ENCODE measurements at places on chromosomes 3 and 15.

GRCh38 chr3:8665407-8665896 lies 20.9 kb upstream of the SSUH2 start:
- no peak overlapping the region for H3K4me3 ChIP-seq
- H3K4me1 ChIP-seq = no peaks in the 10 kb centered on the region
- peaks cover 13% of the 10 kb centered on the region for H3K27me3 ChIP-seq

DNA sequence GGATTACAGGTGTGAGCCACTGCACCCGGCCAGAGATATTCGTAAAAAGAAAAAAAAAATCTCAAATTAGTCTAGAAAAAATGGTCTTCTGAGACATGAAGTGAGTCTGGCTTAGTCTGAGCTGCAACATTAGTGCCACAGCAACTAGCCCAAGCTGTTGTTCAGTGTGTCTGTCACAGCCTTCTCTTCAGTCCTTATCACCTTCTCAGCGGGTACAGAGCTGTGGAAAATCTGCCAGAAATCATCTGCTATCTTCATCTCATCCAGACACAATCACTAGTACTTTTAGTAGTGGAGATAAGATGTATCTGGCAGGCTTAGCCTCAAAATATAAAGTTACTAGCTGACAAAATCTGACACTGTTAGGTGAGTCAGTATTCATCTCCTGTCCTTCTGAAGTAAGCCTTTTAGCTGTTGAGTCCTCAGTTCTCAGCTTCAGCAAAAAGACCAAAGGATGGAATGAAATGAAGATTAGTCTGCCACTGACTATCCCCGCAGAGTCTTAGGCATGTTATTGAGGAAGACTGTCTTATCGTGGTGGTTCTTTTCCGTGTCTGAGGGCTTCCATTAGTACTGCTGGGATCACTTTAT lies 120.5 kb upstream of the CGNL1 start:
- H3K4me1 ChIP-seq = no peaks in the 10 kb centered on the region
- H3K4me3 ChIP-seq = no peak overlapping the region
- peaks cover 13% of the 10 kb centered on the region for H3K36me3 ChIP-seq

GRCh38 chr3:66276705-66277274 lies 56.0 kb downstream of the SLC25A26 start:
- no peak overlapping the region for H3K27ac ChIP-seq
- no peak overlapping the region for H3K4me3 ChIP-seq
- DNase-seq = peak; percentile 75

DNA sequence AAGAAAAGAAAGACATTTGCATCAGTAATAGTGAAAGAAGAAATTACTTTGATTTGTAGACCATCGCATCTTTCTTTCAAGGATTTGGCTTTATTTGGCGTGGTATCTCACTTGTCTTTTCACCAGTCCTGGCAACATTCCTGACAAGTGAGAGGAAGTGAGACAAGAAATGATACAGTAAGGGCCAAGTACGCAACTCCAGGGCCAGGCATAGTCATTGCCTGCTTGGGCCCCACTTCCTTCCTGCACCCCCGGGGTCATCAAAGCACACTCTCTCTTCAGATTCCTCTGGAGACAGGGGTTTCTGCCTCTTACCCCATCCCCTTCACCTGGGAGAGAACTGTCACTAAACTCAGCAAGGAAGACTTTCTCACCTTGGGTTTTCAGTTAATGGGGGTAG lies 55.1 kb downstream of the CD47 start:
- no peak for DNase-seq
- H3K27ac ChIP-seq = no peak overlapping the region
- peaks cover 57% of the 10 kb centered on the region for H3K36me3 ChIP-seq
- H3K4me3 ChIP-seq = no peak overlapping the region

GRCh38 chr3:190130037-190130436 lies 9.3 kb upstream of the P3H2 start:
- no peaks in the 10 kb centered on the region for H3K27me3 ChIP-seq
- H3K27ac ChIP-seq = no peak overlapping the region
- no peak for DNase-seq
- no peaks in the 10 kb centered on the region for H3K36me3 ChIP-seq

- peak overlapping the region; percentile 73 for H3K27ac ChIP-seq
- peaks cover 8% of the 10 kb centered on the region for H3K36me3 ChIP-seq
- H3K4me3 ChIP-seq = no peak overlapping the region
- no peaks in the 10 kb centered on the region for H3K27me3 ChIP-seq
- DNase-seq = no peak
Measured at GRCh38 chr3:172614340-172615274, 91.4 kb upstream of the TNFSF10 start.

DNA sequence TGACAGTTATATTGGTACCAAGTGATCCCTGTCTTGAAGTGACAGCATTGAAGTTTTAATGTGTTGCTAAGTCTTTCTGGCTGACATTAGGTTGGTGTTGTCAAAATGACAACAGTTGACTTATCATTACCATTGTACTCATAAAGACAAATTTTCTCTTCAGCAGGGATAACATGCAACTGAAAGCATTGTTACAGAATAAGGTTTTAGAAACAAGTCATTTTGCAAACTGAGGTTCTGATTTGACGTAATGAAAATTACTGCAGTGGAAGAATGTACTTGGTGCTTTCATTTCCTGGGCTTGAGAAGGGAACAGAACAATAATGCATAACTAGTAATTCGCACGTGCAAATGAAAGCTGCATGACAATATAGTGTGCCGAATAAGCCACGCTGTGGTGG lies 75.1 kb downstream of the MOBP start:
- DNase-seq = no peak
- H3K27ac ChIP-seq = no peak overlapping the region
- H3K27me3 ChIP-seq = peaks cover 16% of the 10 kb centered on the region
- no peak overlapping the region for H3K4me3 ChIP-seq

DNA sequence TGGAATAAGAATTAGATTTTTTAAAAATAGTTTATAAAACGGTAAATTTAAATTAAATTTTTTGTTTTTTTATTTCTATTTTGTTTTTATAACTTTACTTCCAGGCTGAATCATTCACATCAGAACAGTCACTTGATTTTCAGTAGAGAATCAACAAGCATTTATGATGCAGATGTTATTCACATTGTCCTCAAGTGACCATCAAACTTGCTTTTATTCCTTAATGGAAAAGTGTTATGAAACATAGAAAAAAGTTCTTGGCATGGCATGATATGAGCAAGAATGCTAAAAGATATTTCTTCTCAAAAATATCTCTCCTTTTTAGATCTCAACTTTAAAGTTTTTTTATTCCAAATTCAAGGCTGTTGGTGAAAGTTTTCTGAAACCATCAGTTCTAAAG lies 70.9 kb upstream of the TGFBR2 start:
- no peak for DNase-seq
- H3K27ac ChIP-seq = no peak overlapping the region
- H3K4me1 ChIP-seq = peaks cover 2% of the 10 kb centered on the region
- H3K27me3 ChIP-seq = no peaks in the 10 kb centered on the region

- H3K36me3 ChIP-seq = peaks cover 42% of the 10 kb centered on the region
- H3K27ac ChIP-seq = peak overlapping the region; percentile 82
- H3K27me3 ChIP-seq = no peaks in the 10 kb centered on the region
- H3K4me1 ChIP-seq = peaks cover 94% of the 10 kb centered on the region
Measured at GRCh38 chr3:32420126-32421038, 28.7 kb downstream of the CMTM7 start.

DNA sequence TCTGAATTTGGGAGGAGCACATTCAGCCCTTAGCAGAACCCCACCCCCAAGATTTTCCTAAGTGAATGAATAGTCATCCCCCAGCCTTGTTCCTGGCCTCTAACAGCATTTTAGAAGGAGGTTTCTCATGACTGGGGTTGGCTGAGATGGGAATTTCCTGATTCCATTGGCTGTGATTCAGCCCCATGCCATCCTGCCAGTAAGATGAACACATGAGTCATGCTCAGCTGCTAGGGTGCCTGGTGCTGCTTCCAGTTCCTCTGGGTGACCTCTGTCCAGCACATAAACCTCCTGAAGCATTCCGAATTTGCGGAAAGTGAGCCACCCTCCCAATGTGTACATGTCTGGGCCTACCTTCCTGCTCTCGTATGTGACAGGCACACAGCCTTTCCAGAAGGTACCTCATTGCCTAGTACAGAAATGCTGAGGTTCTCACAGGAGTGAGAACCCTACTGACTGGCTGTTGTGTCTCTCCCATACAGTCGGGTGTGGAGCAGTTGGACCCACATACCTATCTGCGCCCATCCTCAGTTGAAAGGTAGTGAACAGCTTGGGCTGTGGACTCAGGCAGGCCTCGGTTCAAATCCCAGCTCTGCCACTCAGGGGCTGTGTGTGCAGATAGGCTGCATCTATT lies 91.7 kb downstream of the APBA2 start:
- peaks cover 14% of the 10 kb centered on the region for H3K4me1 ChIP-seq
- DNase-seq = no peak
- no peaks in the 10 kb centered on the region for H3K36me3 ChIP-seq
- no peak overlapping the region for H3K4me3 ChIP-seq
- no peaks in the 10 kb centered on the region for H3K27me3 ChIP-seq
- no peak overlapping the region for H3K27ac ChIP-seq

GRCh38 chr15:92634060-92634459 lies 21.5 kb downstream of the FAM174B start:
- no peak overlapping the region for H3K4me3 ChIP-seq
- no peak overlapping the region for H3K27ac ChIP-seq
- H3K27me3 ChIP-seq = no peaks in the 10 kb centered on the region
- H3K4me1 ChIP-seq = peaks cover 7% of the 10 kb centered on the region
- no peaks in the 10 kb centered on the region for H3K36me3 ChIP-seq

- H3K4me1 ChIP-seq = peaks cover 39% of the 10 kb centered on the region
- DNase-seq = no peak
- peaks cover 57% of the 10 kb centered on the region for H3K36me3 ChIP-seq
- no peak overlapping the region for H3K4me3 ChIP-seq
Measured at GRCh38 chr15:48794697-48795134, 16.2 kb downstream of the CEP152 start.

DNA sequence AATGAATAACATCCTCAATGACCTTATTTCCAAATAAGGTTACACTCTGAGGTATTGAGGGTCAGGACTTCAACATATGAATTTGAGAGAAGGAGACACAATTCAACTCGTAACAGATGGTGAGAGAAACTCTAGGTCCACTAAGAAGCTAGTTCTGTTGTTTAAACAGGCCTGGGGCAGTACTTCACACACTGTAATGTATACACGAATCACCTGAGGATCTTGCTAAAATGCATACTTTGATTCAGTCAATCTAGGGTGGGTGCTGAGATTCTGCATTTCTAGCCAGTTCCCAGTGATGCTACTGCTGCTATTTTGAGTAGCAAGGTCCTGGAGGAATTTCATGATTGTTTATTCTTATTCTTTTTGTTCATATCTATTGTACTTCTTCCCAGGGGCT lies 186.8 kb downstream of the SATB1 start:
- no peaks in the 10 kb centered on the region for H3K4me1 ChIP-seq
- DNase-seq = no peak
- H3K27ac ChIP-seq = no peak overlapping the region
- no peak overlapping the region for H3K4me3 ChIP-seq
- peaks cover 7% of the 10 kb centered on the region for H3K27me3 ChIP-seq

DNA sequence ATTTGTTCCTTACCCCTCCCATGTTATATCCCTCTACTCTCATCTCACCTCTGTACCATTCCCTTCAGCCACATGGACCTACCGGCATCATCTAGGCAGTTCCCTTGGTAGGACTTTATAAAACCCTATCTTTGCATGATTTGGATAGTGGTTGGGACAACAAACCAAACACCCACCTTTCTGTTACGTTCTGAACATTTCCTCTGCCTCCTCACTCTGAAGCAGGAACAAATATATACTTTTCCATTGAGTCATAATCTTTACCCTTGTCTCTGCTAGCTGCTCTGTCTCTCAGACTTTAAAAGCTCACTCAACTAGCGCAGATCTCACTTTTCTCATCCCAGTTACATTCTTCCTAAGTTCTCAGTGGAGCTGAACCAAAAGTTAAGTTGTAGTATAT lies 17.8 kb downstream of the UBXN7 start:
- peaks cover 6% of the 10 kb centered on the region for H3K36me3 ChIP-seq
- DNase-seq = no peak
- no peak overlapping the region for H3K27ac ChIP-seq
- H3K4me3 ChIP-seq = no peak overlapping the region
- peaks cover 9% of the 10 kb centered on the region for H3K4me1 ChIP-seq

- DNase-seq = no peak
- no peak overlapping the region for H3K4me3 ChIP-seq
- no peaks in the 10 kb centered on the region for H3K36me3 ChIP-seq
- H3K27ac ChIP-seq = no peak overlapping the region
- H3K27me3 ChIP-seq = no peaks in the 10 kb centered on the region
- no peaks in the 10 kb centered on the region for H3K4me1 ChIP-seq
Measured at GRCh38 chr3:18591120-18591519, 166.0 kb upstream of the SATB1 start.

DNA sequence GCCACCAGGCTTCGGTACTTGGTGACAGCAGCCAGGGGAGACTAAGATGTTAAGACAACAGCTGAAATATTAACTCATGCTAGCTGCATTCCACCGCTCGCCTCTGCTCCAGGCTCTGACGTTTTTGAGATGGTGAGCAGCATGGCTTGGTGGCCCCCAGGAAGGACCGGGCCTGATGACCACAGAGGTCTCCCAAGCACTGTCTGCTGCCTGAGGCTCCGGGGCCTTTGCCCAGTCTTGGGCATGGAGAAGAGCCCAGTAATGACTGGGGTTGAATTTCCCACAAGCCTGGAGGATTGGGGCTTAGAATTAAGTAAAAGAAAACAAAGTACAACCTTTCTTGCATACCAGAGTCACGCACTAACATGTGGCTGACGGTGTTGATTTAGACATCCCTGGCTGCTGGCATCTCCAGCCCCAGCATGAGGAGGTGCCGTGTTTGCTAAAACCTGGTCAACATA lies 243.6 kb upstream of the LYSMD4 start:
- H3K4me3 ChIP-seq = no peak overlapping the region
- no peaks in the 10 kb centered on the region for H3K4me1 ChIP-seq
- no peak for DNase-seq
- no peak overlapping the region for H3K27ac ChIP-seq
- H3K27me3 ChIP-seq = no peaks in the 10 kb centered on the region
- H3K36me3 ChIP-seq = no peaks in the 10 kb centered on the region

DNA sequence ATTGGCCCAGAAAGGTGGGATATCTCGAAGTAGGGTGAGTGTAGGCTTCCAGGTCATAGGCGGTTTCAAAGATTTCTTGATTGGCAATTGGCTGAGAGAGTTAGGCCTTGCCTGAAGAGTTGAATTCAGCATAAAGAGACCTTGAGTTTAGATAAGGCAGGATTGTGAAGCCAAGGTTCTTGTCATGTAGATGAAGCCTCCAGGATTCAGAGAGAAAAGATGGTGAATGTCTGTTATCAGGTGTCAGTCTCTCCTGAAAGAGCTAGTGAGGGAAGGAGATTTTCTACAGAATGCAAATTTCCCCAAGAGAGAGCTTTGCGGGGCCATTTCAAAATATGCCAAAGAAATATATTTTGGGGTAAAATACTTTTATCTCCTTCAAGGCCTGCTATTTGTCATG lies 217.0 kb upstream of the TLE3 start:
- H3K27me3 ChIP-seq = peaks cover 9% of the 10 kb centered on the region
- H3K36me3 ChIP-seq = no peaks in the 10 kb centered on the region
- H3K4me3 ChIP-seq = no peak overlapping the region

- H3K27ac ChIP-seq = no peak overlapping the region
- H3K4me3 ChIP-seq = no peak overlapping the region
- no peaks in the 10 kb centered on the region for H3K27me3 ChIP-seq
- no peaks in the 10 kb centered on the region for H3K4me1 ChIP-seq
- no peaks in the 10 kb centered on the region for H3K36me3 ChIP-seq
Measured at GRCh38 chr3:126997455-126998038, 14.6 kb downstream of the PLXNA1 start.

GRCh38 chr3:141898908-141899307 lies 22.5 kb downstream of the ATP1B3 start:
- peaks cover 49% of the 10 kb centered on the region for H3K36me3 ChIP-seq
- no peak overlapping the region for H3K27ac ChIP-seq
- peaks cover 11% of the 10 kb centered on the region for H3K4me1 ChIP-seq
- no peak overlapping the region for H3K4me3 ChIP-seq
- no peak for DNase-seq
- no peaks in the 10 kb centered on the region for H3K27me3 ChIP-seq
